ENCODE measurements at places on chromosomes 11 and 22.

DNA sequence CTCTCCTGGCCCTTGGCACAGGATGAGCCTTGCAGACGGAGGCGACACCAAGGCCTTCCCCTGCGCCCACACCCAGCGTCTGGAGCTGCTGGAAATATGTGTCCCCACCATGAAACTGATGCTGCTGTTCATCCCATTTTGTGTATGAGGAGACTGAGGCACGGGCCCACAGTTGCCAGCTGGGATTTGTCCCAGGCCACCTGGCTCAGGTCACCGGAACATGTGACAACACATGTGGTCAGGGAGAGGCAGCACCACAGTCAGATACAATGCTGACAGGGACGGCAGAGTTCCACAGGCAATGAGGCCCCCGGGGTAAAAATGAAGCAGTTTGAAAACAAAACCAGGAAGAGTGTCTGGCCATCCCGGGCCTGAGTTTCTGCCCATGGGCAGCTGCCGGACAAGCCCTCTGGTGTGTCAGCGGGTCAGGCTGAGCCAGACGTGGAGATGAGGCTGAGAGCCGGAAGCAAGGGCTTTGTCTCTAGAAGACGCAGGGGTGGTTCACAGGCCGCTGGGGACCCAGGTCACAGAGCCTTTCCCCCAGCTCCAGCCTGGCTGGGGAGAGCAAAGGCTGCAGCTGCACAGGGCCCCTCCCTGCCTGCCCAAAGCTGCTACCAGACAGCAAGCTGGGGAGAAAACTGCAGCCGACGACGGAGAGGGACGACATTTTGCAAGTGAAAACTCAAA is 80.7 kb downstream of the CDKN1C start:
- DNase-seq, result no peak

- no peak for DNase-seq
These were observed 8.1 kb downstream of the PARVB start for GRCh38 chr22:44032126-44032730.

DNA sequence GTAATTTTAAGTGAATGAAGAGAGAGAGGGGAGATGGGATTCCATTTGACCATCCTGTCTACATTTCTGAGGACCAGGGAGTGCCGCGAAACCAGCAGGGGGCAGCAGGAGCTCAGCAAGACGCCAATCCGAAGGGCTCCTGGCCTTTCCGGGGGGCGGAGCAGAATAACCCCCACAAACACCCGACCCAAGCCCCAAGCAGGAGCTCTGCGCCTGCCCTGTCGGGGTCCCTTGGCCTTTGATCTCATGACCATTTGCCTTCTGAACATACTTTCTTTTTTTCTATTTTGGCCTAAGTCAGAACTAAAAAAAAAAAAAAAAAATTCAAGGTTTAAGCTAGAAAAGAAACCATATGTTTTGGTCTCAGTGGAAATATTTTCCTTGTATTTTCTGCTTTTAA is 21.9 kb upstream of the SCN2B start:
- peak; percentile 70 for DNase-seq

DNA sequence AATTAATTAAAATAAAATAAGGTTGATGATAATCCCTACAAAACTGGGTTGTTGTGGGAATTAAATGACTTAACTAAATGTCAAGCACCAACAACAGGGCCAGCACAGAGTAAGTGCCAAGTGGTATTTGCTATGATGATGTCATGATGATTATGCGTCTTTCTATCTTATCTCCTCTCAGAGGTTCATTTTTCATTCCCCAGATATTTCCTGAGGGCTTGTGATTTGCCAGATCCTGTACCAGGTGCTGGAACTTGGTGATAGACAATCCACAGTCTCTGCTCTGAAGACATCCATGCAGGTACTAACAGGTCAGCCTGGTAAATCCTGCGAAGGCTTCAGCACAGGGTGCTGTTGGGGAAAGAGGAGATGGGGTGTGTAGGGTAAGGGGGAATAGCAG is 8.1 kb upstream of the MYH9 start:
- DNase-seq, result no peak

DNA sequence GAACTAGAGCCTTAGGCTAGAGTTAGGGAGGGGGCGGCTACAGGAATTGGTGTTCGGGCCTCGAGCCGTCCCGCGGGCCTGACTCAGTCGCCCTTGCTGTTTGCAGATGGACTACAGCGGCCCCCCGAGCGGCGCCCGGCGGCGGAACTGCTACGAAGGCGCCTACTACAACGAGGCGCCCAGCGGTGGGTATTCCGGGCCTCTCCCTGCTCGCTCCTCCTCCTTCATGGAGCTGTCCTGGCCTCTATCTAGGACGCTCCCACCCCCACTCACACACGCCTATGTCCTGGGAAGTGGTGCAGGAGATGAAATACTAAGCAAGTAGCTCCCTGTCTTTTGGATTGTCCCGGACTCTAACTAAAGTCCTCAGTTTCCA is 1.4 kb downstream of the MYOD1 start:
- no peak for DNase-seq

- DNase-seq, result no peak
These were observed 173.7 kb downstream of the MAML2 start for GRCh38 chr11:96169250-96169649.

DNA sequence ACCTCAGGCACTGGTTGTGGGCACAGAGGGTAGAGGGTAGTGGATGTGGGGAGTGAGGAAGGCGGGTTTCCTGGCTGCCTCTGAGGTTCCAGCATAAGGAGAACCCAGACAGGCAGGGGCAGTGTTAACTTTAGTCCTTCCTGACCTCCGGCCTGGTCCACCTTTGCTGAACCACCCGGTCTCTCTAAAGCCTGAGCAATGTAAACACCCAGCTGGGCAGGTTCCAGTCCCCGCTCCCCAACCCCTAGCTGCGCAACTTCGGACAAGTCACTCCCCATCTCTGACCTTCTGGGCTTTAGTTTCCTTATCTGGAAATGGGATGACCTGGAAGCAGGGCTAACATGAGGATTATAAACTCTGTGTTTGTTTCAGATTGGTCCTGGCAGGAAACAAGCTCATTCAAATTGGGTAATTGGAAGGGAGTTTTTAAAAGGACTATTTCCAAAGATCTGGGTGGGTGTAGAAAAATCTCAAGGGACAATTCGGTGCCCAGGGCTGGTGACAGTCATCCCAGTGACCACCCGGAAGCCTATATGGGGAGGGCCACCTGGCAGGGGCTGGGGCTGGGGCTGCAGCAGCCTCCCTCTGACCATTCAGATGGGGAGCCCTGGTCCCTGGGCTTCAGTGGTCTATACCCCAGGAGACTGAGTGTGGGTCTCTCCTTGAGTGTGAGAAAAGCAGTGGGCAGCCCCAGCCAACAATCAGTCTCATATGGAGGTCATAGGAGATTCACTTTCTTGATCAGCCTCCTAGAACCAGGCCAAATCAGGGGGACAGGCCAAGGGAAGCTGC is 108.3 kb upstream of the SYT13 start:
- DNase-seq, result no peak

DNA sequence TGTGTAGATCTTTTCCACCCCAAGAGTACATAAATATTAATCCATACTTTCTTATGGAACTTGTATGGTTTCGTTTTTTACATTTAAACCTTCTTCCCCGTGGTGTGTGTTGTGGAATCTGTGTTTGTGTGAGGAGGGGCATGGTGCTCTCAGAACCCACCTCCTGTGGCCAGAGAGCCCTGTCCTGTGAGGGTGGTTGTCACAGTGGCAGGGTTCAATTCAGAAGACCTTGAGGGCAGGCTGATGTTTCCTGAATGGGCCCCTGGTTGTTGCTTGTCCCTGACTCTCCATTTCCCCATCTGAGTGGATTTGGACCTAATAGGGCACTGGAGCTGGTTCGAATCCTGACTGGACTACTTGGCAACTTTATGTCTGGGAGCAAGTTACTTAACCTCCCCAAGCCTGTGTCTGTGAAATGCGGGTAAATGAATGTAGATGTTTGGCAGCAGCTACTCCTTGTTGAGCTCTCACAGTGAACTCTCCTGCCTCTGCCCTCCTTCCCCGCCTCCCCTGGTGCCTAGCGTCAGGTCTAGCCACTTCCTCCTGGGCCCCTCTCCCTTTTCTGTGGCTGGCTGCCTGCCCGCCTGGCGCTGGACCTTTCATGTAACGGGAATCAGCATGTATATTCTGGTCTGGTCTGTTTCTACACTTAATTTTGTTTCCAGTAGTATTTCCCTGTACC is 7.3 kb downstream of the NEAT1 start:
- no peak for DNase-seq

GRCh38 chr11:122394313-122394712 is 261.2 kb upstream of the UBASH3B start:
- DNase-seq, result no peak

DNA sequence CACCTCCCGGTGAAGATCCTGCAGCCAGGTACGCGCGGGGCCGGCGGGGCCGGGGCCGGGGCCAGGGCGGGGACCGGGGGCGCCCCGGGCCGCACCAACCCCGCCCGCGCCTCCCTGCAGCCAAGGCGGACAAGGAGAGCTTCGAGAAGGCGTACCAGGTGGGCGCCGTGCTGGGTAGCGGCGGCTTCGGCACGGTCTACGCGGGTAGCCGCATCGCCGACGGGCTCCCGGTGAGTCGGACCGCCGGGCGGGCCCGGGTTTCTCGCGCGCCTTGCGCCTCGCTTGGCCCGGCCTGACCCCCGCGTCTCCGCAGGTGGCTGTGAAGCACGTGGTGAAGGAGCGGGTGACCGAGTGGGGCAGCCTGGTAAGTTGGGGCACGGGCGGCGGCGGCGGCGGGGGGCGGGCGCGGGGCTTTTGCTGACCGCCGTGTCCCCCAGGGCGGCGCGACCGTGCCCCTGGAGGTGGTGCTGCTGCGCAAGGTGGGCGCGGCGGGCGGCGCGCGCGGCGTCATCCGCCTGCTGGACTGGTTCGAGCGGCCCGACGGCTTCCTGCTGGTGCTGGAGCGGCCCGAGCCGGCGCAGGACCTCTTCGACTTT is 531 bp downstream of the PIM3 start:
- no peak for DNase-seq

GRCh38 chr11:2890466-2891294 is 5.1 kb upstream of the CDKN1C start:
- DNase-seq, result no peak

DNA sequence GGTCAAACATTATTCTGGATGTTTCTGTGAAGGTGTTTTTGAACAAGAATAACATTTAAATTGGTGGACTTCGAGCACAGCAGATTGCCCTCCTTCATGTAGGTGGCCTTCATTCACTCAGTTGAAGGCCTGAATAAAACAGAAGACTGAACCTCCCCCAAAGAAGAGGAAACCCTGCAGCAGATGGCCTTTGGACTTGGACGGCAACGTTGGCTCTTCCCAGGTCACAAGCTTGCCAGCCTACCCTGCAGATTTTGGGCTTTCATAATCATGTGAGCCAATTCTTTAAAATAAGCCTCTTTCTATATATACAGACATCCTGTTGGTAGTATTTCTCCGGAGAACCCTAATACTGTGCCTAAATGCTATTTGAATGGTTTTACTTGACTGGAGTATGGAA is 432.2 kb upstream of the NARS2 start:
- no peak for DNase-seq

DNA sequence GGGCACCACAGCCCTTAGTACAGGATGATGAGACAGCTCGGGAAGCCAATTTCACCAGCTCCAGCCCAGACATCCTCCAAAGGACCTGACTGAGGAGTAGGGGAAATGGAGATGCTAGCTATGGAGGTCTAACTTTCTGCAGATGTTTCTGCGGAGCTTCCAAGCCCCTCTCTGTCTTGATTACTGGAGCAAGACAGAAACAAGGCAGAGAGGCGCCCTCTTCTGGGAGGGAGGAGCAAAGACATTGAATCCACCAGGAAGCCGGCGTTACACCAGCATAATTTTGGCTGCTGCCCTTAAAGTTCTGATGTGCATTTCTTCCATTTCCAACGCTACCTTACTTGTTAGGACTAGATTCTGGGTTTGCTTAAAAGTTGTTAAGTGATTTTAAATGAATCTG is 107.3 kb upstream of the HSD17B12 start:
- no peak for DNase-seq

DNA sequence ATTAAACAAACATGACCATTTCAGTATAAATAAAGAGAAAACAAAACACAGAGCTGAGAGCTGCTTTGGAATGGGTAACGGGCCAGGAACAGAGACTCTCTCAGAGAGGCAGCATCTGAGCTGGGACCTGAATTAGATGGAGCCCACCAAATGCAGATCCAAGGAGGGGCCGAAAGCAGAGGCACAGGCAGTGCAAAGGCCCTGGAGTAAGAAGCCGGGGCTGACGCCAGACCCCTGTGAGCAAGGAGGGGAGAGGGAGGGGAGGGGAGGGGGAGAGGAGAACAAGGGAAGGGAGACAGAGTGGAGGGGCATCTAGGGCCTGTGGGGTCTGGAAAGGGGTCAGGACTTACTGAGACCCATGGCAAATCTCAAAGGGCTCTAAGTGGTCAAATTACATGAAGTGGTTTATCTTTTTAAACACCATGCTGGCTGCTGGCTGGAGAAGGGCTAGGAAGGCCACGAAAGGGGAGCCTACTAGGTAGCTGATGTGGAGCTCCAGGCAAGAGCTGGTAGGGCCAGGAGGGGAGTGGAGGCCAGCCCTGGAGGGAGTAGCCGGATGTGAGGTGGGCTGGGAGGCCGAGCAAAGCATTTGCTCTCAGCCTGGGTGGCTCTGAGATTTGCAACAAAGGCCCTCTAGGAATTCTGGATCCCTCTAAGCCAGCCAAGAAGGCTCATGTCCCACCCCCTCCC is 3.2 kb downstream of the OSBPL5 start:
- DNase-seq, result no peak

- no peak for DNase-seq
These were observed 51.0 kb upstream of the BARX2 start for GRCh38 chr11:129324533-129325175.

GRCh38 chr11:123478352-123478987 is 48.4 kb downstream of the GRAMD1B start:
- no peak for DNase-seq

- DNase-seq, result no peak
These were observed 3.4 kb downstream of the OR10A6 start for GRCh38 chr11:7927635-7928034.

- DNase-seq, result no peak
These were observed 260.0 kb downstream of the TBC1D22A start for GRCh38 chr22:47022475-47022874.

- DNase-seq, result no peak
These were observed 6.5 kb downstream of the RFPL3 start for GRCh38 chr22:32364210-32364609.

GRCh38 chr11:114812733-114813132 is 134.4 kb downstream of the NXPE2 start:
- DNase-seq, result no peak

Measured in T-cell (primary cell).